CD4-positive, alpha-beta T cell treated with Interleukin-12 subunit alpha and Interleukin-12 subunit beta, for 1 hour (primary cell): ENCODE measurements at places on chromosomes 3 and 15.

DNA sequence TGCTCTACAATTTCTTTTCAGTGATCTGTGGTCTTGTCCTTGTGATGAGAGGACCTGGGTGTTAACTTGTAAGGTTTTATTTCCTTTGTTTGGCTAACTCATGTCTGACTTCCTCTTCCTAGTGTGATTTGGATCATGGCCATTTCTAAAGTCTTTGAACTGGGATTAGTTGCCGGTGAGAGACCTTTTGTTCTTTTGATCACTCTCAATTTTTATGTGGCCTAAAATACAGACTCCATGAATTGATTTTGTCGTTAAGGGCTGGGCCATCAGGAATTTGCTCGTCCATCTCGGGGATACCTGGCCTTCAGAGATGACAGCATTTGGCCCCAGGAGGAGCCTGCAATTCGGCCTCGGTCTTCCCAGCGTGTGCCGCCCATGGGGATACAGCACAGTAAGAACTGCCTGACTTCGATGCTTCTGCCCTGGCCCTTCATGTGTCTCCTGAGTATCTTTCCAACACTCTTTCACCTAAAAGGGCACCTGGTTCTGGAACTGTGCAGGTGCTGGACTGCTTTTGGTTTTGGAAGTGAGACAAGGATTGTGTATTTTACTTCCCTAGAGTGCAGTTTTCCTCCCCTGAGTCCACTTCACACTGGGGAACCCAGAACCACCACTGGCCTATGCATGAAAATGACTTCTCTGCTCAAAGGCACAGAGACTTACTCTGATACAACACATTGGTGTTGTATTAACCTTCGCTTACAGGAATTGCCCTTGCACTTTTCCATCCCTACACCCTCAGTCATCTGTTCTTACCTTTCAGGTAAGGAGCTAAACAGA is 13.1 kb upstream of the LRRC2 start:
- DNase-seq = no peak

GRCh38 chr3:151726016-151726415 is 7.7 kb upstream of the AADACL2 start:
- no peak for DNase-seq

GRCh38 chr15:89186803-89187202 is 34.6 kb downstream of the RLBP1 start:
- no peak for DNase-seq

DNA sequence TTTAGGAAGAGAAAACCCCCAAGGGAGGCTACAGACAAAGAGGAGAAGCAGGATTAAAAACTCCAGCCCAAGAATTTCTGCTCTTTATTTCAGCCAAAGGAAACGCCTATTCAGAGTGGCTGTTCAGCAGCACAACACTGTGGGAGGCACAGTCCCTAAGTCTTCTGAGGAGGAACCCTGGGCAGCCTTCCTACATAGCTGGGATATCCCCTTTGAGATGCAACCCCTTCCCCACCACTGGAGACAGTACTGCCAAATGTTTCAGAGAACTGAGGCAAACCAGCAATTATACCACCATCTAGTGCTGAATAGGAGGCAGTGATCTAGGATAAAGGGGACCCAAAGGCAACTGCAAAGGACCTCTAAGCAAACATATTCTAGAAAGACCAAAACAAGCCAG is 168.1 kb downstream of the VPS13C start:
- no peak for DNase-seq

GRCh38 chr15:58564981-58565380 is 133.2 kb downstream of the LIPC start:
- DNase-seq = no peak
